HS-27A (cell line): ENCODE measurements at places on chromosomes 5 and 9.

GRCh38 chr5:159340511-159340910 lies 10.2 kb upstream of the IL12B start:
- no peak for DNase-seq

- no peak for DNase-seq
These were observed 53.9 kb upstream of the RIC1 start for GRCh38 chr9:5575000-5575399.

DNA sequence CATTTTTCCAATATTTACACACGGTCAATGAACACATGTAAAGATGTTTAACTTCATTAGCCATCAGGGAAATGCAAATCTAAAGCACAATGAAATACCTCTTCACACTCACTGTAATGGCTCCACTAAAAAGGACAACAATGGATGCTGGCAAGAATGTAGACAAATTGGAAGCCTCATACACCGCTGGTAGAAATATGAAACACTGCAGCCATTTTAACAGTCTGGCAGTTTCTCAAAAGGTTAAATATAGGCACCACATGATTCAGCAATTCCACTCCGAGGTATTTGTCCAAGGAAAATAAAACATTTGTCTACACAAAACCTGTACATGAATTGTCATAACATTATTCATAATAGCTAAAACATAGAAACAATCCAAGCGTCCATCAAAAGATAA lies 20.0 kb downstream of the RNF145 start:
- no peak for DNase-seq

DNA sequence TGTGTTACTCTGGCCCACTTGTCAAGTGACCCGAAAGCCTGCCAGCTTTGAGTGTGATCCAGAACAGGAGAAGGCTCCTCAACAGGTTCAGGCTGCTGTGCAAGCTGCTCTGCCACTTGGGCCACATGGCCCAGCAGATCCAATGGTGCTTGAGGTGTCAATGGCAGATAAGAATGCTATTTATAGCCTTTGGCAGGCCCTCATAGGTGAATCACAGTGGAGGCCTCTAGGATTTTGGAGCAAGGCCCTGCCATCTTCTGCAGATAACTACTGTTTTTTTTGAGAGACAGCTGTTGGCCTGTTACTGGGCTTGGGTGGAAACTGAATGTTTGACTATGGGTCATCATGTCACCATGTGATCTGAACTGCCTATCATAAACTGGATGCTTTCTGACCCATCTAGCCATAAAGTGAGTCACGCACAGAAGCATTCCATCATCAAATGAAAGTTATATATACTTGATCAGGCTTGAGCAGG lies 180.8 kb downstream of the CARTPT start:
- DNase-seq, result no peak

DNA sequence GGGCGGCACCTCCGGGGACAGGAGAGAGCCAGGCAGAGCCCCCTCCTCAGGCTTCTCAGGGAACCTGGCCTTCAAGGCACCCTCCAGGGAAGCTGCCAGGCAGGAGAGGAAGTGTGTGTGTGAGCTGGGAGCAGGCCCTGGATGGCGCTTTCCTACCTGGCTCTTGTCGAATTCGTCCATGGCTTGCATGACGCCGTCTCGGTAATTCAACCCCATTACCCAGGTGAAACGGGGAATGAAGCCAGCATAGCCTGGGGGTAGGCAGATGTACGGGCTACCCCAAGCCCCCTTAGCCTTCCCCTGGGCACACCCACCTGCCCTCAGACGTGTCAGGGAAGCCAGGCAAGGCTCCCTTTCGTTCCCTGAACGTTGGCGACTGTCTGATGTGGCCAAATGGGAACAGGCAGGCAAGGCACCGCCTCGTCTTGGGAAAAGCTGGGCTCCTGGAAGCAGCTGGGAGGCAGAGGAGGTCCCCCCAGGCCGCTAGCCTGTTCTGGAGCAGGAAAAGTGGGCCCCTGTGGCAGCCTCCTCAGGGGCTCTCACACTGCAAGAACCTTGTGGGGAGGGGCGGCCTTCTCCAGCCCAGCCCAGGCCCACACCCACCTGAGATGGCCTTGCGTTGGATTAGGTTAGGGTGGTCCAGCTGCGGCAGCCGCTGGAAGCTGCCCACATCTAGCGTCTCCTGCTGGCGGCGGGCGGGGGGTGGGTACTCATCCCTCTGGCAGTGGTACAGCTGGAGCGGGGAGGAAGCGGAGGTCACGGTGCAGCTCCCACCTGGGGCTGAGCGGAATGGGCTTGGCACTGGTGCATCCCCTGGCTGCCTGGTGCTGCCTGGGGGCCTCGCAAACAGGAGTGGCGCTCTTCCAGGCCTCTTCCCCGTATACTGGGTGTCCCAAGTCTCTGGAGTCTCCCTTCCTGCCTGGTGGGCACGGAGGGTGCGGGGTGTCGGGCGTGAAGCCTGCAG lies 3.7 kb downstream of the TUBB4B start:
- no peak for DNase-seq

- no peak for DNase-seq
These were observed 28.4 kb upstream of the TLE1 start for GRCh38 chr9:81717747-81718077.

GRCh38 chr5:14267991-14268708 lies 125.0 kb downstream of the TRIO start:
- peak; percentile 96 for DNase-seq

GRCh38 chr9:6007770-6008168 lies 7.7 kb downstream of the RANBP6 start:
- DNase-seq, result peak; percentile 5

DNA sequence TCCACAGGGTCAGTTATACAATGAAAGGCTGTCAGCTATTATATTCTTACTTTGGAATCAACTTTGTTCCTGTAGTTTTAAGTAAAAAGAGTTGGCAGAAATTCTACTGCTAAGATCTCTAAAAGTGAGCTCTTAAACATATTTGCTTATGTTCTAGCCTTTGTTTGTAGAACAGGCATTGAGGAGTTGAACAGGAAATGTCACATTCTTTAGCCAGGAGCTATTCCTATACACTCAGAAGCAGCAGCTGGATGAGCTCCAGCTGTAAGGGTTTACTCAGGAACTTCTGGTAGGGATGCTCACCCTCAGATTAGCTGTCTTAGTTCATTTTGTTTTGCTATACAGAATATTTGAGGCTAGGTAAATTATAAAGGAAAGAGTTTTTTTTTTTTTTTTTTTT lies 22.4 kb upstream of the SPINK14 start:
- no peak for DNase-seq

DNA sequence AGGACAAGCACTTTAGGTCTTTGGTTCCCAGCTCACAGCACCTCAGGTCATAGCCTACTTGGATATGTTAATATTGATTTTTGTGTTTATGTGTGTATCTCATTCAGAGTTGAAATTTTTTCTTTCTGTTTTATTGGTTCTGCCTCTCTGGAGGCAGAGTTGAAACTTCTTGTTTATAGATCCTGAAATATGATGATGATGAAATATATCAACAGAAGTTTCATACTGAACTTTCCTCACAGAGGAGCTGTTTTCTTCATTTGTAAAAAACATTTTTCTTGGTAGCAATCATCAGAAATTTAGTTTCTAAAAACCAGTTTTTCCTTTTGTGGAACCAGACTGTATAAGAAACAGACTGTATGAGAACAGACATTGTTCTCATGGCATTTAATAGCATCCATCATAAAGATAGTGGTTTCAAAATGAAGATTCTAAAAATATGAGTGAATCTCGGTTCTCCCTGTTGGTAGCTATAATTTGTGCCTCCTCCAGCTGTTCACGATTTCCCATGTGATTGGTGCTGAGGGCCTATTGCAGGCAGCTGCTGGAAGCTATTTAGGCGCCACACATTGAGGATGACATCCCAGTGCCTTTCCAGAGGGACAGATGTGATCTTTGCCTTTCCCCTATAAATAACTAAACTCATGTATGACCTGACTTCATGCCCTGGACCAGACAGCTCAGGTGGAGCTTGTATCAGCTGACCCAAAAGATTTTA lies 39.5 kb upstream of the CFAP157 start:
- no peak for DNase-seq

DNA sequence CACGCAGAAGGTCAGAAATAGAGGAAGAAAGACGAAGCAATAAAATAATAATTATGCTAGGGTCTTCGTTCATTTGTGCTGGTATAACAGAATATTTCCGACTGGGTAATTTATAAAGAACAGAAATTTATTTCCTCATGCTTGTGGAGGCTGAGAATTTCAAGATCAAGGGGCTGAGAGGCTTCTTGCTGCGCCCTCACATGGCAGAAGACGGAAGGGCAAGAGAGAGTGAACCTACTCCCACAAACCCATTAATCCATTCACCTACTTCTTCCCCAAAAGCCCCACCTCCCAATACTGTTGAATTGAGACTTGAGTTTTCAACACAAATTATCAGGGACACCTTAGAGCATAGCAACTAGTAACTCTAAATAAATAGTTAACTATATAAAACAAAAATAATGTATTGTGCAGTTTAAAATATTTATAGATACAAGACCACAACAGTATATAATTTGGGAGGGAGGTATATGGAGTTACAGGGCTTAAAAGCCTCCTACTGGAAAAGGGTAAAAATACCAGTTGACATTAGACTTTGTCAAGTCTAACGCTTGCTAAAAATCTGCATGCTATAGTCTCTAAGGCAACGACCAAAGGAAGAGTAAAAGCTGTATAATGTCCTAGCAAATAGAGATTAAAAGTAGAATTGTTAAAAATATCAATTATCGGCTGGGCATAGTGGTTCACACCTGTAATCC lies 40.3 kb upstream of the NAA35 start:
- no peak for DNase-seq

DNA sequence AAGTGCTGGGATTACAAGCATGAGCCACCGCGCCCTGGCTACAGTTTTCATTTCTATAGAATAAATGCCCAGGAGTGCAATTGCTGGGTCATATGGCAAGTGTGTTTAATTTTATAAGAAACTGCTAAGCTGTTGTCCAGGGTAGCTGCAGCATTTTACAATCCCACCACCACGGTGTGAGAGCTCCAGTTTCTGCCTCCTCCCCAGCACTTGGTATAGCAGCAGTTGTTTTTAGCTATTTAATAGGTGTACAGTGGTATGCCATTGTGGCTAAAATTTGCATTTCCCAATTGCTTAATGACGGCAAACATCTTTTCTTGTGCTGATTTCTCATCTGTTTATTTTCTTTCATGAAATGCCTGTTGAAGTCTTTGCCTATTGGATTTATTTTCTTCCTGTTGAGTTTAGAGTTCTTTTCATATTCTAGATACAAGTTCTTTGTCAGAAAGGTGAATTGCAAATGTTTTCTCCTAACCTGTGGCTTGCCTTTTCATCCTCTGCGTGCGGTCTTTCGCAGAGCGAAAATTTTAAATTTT lies 100.3 kb downstream of the NDFIP1 start:
- no peak for DNase-seq
